ENCODE measurements at places on chromosomes 3 and 15.

GRCh38 chr3:139519998-139520737 is 19.4 kb downstream of the RBP1 start:
- peak; percentile 4 for DNase-seq

DNA sequence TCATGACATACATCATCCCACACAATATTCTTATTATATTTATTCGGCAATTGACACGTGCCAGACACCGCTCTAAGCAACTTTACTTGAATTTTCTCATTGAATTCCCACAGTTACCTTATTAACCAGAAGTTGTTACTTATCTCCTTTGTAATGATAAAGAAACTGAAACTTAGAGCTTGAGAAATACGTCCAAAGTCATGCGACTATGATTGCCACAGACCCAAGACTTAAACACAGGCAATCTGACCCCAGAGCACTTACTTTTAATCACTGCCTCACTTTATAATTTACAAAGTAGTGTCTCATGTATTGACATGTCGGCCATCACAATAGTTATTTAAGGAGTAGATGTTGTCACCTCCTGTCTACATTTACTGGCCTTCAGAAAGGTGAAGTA is 64.7 kb downstream of the ATP13A4 start:
- no peak for DNase-seq

DNA sequence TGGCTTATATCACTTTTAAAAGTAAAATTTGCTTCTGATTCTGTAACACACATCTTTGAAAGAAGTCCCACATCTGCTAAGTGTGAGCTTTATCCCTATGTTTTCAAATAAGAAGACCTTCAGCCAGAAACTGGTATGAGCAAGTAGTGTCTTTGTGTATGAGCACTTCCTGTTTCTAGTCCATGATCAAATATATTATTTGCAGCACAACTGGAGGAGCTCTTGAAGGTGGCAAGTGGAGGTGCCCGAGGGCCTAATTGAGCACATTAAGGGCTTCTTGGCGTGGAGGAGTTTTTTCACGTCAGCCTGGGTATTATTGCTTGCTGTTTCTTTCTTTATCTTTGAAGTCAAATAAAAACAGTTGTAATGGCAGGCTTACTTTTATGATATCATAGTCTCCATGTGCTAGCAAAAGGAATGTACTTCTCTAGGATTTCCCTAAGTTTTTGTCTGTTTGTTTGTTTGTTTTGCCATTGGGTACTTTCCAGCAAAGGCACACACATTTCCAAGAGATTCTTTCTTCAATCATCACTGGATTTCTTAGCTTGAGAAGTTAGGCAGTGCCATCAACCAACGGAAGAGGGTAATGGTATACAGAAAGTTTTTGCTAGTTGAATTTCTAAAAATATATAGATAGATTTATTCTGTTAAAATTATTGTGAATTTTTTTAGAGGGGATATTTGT is 68.1 kb downstream of the MEIS2 start:
- no peak for DNase-seq

DNA sequence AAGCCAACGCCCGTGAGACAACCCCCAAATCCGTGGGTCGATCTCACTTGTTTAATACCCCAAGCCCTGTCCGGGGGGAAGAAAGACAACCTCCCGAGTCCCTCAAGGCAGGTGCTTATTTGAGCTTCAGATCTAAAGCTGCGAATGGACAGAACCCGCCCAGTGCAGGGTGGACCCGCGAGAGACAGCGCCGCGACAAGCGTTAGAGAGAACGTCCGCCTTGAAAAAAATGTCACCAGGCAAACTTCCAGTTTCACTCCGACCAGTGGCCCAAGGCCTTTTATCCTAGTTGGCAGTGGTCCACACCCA is 740 bp upstream of the OXSR1 start:
- DNase-seq: no peak

GRCh38 chr15:50556642-50557371 is 10.3 kb upstream of the USP50 start:
- DNase-seq: no peak

DNA sequence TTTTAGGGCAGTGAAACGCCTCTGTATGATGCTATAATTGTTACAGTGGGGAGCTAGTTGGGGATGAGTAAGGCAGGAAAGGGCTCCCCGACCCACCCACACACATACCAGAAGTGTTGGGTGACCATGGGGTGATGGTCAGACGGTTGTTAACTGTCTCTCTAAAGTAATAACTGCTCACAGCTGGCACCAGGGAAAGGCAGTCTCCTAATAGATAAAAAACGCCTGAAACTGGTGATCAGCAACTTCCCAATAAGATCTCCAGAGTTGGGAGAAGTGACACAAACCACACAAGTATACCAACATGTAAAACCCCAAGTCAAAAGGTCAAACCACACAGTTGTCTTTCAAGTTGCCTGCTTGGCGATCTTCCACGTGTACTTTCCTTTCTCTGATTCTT is 346.5 kb upstream of the CNTN4 start:
- no peak for DNase-seq

DNA sequence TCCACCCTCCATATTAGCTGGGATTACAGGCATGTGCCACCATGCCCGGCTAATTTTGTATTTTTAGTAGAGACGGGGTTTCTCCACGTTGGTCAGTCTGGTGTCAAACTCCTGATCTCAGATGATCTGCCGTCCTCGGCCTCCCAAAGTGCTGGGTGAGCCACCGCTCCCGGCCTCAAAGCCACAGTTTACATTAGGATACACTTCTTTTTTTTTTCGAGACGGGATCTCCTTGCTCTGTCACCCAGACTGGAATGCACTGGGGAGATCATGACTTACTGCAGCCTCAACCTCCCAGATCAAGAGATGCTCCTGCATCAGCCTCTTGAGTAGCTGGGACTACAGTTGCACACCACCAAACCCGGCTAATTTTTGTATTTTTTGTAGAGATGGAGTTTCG is 2.5 kb upstream of the NR1D2 start:
- DNase-seq: no peak

DNA sequence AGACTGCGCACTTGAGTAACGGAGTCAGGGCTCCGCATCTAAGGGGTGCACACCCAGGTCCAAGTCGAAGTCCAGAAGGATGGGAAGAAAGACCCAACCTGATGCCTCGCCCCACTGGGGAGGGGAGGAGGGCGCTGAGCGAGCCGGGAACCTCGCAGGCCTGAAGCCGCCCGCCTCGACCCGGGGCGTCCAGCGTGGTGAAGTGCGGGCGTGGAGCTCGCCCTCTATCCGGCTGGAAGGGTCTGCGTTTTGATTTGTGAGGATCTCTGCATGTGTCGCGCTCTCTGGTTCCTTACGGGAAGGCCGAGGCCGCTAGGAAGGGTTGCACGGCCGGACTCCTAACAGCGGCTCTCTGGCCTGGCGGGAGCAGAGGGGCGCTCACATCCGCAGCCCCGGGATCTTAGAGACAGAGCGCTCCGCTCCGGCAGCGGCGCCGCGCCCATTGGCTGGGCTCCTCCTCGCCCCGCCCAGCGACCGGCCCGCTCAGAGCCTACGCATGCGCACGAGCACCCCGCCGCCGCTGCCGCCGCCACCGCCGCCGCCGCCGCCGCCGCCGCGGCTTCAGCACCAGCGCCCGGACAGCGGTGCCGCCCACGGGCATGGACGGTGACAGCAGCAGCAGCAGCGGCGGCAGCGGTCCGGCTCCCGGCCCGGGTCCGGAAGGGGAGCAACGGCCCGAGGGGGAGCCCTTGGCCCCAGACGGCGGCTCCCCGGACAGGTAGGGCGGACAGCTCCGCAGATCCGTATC is at the start of gene DISP2:
TSS of gene DISP2 (plus strand) at position 497 of the 748 bp plus-strand sequence. CDS start at position 600, 103 bp downstream.
- DNase-seq: peak; percentile 88

- no peak for DNase-seq
Observed at GRCh38 chr3:28053759-28054158, 187.7 kb upstream of the CMC1 start.

GRCh38 chr3:127785711-127786265 is 36.5 kb downstream of the MGLL start:
- no peak for DNase-seq

GRCh38 chr15:23647421-23648370 is at the start of gene MAGEL2:
MAGEL2 (minus strand) TSS chr15:23647867; CDS start chr15:23647742, 125 bp downstream.
- DNase-seq: no peak

- no peak for DNase-seq
Observed at GRCh38 chr15:61146931-61147230, 82.2 kb downstream of the RORA start.

DNA sequence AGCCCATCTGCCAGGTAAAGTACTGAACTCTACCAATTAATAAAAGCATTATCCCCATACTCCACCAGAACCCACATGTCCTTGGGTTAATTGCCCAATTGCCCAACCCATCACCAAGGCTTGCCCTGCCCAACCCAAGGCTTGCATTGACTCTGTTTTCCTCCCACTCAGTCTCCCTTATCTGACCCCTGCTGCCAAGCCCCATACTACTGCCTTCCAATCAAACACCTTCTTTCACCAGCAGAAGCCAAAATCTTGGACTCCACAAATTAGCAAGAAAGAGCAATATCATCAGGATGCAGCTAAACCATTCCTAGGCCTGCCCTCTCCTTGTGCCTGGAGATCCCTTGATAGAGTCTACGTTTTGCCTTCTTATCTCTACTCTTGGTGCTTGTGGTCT is 602.9 kb downstream of the NTRK3 start:
- DNase-seq: no peak

DNA sequence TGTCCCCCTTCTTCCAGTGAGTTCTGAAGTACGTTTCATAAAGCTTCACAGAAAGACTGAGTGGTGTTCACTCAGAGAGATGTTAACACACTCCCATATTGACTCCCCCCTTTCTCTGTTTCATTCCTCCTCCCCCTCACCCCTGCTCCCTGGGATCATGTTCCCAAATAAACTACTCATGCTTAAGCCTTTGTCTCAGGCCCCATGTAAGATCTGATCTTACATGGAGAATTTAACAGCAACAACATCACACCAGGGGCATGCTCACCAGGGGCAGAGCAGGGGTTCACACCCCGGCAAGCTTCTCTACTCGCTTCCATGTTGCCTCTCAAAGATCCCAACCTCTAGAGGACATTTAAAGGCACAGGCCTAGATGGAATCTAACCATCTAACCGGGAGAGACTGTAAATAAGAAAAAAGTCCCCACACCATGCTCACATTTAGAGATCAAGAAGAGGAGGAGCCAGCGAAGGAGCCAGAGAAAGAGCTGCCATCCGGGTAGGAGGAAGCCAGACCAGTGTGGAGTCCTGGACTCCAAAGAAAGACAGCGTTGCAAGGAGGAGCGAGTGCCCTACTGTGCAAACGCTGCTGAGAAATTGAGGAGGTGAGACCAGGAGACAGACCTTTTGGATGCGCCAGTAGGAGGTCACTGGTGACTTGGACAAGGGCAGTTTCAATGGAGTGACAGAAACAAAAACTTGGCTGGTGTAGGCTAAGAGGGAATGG is 21.4 kb upstream of the SRP14 start:
- no peak for DNase-seq

DNA sequence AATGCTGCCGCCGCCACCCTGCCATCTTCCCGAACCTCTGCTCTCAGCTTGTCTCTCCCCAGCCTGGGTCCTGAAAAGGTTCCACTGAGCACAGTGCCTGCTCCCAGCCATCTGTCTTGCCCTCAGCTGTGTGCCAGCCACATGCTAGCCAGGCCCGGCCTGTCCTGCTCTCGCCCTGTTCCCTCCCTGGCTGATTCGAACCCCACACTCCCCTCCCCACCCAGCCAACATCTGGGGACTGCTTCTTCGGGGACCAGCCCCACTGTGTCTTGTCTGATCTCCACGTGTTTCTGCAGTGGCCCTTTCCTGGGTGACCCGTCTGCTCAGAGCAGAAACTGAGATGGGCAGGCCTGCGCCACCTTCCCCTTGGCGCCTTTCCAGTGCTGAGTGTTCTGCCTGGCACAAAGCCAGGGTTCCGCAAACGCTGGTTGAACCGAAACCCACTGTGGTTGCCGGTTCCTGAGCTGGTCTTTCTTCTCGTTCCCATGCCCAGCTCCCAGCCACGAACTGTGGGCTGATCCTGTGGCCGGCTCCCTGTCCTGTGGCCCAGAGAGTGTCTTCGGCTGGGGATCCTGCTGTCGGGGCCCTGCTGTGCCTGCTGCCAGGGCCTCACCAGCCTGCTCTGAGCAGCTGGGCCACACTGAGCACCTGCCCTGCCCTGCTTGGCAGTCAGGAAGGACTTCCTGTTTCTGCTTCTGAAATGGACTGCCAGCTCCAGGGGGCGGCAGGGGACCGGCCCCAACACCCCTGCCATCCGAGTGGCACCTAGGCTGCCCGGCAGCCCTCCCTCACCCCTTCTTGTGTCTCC is 62.7 kb upstream of the KLF13 start:
- DNase-seq: peak; percentile 63

DNA sequence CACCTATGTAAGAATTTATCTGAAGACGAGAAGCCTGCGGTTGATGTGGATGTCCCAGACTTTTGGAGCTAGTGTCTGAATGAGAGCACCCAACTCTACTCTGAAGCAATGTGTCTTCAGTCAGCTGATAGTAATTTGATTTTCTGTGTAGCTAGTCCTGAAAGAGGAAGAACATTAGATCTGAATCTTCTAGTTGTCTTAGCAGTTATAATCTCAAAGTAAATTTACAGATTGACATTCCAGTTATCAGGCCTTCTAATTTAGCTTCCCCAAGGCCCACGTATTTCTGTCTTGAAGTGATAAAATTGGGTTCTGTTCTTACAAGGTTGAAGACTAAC is 1.5 kb downstream of the TCAIM start:
- DNase-seq: no peak

DNA sequence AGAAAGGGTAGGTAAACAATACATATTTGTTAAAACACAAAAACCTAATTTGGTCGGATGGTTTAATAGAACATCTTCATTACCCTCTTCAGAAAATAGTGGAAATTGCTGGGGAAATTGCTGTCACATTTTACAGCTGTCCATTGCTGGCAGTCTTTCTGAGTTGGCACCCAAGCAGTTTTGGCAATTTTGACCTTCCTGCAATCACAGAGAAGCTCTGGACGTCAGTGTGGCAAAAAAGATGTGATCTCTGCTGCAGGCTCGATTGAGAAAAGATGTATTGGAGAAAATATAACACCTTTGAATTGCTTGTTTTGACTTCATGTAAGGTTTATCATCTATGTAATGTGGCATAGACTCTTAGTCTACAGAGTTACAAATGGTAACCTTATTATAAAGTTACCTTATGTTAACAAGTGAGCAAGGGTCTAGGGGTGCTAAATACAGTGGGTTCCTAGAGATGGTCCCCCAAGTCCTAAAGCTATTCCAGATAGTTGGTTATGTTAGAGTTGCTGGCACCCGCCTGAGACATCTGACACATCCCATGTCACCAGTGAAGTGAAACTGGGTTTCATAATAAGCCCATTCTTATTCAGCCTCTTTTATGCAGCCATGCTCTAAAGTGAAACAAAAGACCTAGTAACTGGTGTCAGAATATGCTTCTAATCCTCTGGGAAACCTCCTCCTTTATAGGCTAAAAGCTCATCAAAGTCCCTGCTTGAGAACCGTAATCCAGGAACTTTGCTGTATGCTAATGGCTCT is 14.0 kb downstream of the UBE2E1 start:
- DNase-seq: no peak

DNA sequence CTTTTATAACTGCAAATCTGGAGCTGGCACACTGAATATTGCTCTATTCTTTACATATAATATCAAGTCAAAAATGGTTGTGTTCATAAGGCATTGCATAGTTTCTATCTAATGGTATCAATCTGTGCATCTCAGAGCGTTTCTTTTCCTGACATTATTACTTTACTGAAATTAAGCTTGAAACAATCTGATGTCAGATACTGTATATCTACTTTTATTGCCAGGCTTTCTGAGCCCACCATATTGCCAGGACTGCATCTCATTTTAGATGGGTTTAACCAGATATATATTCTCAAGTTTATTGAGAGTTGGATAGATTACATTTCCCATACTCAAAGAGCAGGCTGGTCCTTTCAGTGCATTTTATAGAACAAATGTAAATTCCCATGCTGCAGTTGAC is 122.7 kb upstream of the MEIS2 start:
- DNase-seq: no peak

GRCh38 chr3:194384569-194385001 is 14.5 kb downstream of the GP5 start:
- no peak for DNase-seq

Data from natural killer cell (primary cell).